ENCODE measurements at places on chromosomes 2 and 18.

GRCh38 chr18:74040459-74041332 lies 106.9 kb downstream of the FBXO15 start:
- peak; percentile 5 for DNase-seq

- no peak for DNase-seq
These were observed 203.7 kb upstream of the ZNF804A start for GRCh38 chr2:184394642-184395041.

GRCh38 chr2:178819147-178819875 lies 12.1 kb upstream of the TTN start:
- peak; percentile 10 for DNase-seq

- DNase-seq, result no peak
These were observed 484.2 kb downstream of the DLGAP1 start for GRCh38 chr18:3970929-3971328.

GRCh38 chr18:63590373-63590772 lies 3.2 kb downstream of the SERPINB13 start:
- no peak for DNase-seq

- no peak for DNase-seq
These were observed 205.3 kb downstream of the KCNS3 start for GRCh38 chr2:18083806-18084205.

DNA sequence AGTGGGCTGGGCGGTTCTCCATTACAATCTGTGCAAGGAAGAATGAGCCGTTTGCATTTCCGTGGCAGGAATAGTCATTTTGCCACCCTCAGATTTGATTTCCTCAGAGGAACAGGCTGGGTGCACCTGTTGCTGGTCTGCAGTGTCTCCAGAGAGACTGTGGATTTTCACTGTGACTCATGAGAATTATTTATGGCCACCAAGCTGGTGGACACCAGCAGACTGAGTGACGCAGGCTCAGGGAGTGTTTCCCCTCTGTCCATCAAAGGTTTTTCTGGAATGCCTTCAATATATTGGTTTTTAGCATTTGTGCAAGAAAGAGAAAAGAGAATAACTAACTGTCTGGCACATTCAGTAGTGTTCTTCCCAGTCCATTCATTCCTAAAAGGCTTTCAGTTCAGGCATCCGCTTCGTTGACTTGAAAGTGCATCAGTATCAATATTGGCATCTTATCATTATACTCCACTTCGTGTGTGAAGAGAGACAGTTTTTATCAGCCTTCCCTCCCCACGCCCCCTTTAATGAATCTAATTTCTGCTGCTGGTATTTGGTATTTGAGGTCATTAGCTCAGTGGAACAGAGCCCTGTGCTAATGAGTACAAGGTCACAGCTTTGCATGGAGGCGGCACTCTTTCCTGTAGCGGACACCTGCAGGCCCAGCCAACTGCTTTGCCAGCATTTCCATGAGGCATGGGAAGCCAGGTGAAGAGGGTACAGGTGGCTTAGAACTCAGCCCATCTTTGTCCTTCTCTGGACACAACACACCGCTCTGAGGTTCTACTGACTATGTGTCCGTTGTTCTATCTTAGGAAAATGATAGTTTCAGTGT lies 39.9 kb downstream of the PRKCE start:
- no peak for DNase-seq

DNA sequence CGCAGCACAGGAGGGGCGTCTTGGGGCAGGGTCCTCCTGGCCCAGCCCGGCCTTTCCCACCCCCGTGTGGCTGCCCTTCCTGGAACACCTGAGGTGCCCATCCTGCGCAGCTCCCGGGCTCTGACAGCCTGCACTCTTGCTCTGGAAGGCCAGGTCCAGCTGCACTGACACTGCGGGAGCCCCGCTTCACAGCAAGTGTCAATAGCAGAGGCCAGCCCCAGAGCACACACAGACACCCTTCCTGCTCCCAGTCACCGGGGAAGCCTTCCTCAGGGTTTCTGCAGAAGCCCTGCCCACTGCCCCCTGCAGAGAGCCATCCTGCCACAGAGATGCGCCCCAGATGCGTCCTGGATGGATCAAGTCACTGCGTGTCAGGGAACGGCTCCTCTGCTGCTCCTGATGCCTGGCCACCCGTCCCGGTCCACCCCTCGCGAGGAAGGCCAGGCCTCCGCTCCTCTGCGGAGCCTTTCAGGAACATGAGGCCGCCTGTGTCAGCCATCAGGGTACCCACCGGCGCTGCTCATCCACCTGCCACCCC lies 519.2 kb upstream of the MYT1L start:
- DNase-seq, result no peak

Measured in fibroblast of skin of back (primary cell).